ENCODE measurements at places on chromosomes 2 and 18.

GRCh38 chr2:18299423-18300212, 260.8 kb downstream of the RDH14 start:
- no peak for DNase-seq

DNA sequence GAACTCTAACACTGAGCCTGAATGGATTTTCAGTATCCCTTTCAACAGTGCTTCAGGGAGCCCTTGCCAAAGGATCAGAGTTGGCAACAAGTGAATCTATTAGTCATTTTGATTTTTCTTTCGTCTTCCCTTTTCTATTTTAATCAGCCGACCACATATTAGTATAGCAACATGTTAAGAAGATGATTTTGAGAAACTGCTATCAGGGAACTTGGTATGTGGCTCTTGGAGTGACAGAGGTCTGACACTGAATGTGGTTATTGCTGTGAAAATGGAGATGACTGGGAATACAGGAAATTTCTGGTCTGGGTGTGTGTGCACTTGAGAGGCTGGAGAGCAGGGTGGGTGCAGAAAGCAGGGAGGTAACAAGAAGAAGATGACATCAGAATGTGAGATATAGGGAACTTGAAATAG, 28.7 kb upstream of the IL1RL1 start:
- no peak for DNase-seq

- DNase-seq, result no peak
Measured at GRCh38 chr18:79453816-79454735, 58.3 kb downstream of the NFATC1 start.

DNA sequence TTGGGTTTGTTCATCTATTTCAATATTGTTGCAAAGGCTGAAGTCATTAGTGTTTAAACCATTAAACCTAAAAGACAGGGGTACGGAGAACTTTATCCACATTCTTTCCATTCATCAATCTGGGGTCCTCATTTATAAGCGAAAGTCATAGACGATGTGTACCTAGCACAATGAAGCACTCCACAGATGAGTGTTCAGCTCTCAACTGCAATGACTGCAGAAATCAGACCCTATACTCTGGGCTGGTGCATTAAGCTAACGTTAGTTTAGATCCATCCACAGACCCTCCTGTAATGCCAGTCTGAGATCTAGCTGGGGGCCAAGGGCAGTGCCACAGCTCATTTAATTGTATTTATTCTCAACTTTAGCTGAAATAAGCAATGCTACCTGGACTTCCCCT, 155.2 kb downstream of the AFF3 start:
- no peak for DNase-seq

DNA sequence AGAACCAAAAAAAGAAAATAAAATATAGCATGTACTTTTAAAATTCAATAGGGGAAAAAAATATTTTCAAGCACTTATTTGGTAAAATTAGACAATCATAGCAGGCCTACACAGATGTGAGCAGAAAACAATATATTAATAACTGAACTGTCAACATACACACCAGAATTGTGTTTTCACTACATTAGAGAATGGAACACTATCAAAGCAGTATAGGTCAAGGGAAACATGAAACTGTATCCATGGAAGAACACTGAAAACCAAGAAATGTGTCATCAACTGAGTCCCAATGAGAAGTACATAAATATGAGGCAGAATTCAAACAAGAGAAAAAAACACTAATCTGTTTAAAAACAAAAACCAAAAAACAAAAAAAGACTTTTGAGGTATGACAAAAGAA, 132.4 kb downstream of the USP34 start:
- DNase-seq, result no peak

DNA sequence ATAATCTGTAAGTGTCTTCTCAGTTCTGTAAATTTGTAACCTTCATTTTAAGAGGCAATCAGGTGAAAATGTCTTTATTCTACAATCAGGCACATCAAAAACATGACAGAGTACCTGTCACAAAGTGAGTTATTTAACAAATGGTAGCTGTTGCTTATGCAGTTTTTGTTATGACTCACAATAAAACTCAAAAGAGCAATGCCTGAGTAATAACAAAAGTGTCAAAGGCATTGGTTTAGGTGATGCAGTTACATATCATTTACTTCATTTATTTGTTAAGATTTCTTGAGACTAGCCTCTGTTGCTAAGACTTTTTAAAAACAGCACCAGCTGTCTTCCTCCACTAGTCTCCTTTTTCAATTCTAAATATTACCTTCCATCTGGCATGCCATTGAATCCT, 177.8 kb downstream of the KIAA1328 start:
- DNase-seq, result no peak

GRCh38 chr2:133123904-133124303, 444.4 kb downstream of the NCKAP5 start:
- DNase-seq, result no peak

- DNase-seq, result no peak
Measured at GRCh38 chr18:45274026-45274425, 341.2 kb upstream of the SLC14A2 start.

DNA sequence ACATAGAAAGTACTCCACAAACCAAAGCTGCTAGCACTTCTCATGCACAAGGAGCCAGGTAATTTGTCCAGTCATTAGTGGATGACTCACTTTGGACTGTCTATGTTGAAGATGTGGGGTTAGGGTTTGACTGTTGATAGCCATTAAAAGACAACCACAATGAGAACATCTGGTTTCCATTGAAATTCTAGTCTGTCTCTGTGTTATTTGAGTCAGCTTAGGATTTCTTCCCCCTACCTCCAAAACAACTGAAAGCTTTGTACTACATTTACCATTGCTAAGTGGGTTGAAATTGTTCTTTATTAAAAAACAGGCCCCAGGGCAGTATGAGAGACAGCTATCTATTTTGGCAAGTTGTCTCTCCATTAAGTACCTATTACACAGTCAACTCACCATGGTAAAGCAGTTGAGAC, 50.2 kb upstream of the ANKRD44 start:
- DNase-seq, result no peak

DNA sequence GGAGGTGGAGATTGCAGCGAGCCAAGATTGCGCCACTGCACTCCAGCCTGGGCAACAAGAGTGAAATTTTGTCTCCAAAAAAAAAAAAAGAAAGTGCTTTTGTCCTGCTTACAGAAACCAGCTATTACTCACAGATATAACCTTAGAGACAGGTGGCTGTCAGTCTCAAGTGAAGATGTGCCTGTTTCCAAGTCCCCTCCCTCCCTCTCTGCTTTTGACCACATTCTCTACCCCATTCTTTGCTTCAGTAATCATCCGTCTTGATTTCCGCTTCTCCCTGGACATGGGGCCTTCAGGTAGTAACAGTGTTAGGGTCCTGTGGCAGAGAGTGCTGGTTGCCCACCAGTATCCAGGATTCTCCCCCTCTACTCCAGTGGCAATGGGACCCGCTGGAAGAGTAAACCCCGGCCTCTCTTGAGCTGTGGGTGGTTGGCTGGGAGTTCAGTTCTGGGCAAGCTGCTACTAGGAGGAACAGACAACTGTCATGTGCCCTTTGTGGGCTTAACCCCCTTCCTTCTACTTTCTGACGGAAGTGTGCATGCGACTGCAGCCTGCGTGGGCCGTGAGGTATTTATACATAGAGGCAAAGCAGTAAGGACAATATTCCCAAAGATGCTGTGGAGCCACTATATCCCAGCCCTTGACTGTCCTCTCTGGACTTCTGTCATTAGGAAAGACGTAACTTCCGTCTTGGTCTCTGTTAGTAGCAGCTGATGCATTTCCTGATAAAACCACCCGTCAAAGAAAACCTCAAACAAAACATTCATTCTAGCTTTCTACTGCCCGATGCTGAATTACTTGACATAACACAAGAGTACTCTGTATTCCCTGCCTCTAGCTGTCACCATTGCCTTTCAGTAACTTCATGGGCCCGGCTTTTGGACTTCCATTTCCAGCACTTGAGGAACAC, 17.8 kb downstream of the PDCL3 start:
- no peak for DNase-seq

- DNase-seq, result no peak
Measured at GRCh38 chr2:162490052-162490717, 146.3 kb downstream of the GCA start.

GRCh38 chr18:27609221-27609620, 424.1 kb upstream of the CHST9 start:
- DNase-seq, result no peak

DNA sequence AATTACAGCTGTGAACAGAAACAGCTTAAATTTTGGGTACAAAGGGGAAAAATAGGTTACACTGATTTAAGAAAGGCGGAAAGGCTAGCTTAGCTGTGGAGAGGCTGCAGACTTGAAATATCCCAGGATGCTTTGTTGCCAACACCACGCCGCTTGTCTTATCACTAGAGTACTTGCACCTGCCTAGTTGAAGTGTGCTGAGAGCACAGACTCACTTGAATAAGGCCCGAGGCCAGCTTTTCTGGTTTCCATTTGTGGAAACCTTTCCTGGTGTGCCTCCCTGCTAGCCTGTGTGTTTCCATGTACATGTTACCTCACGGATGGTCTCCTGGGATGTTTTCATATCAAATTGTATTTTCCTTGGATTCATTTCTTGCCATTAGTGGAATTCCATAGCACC, 3.2 kb downstream of the CABLES1 start:
- no peak for DNase-seq

GRCh38 chr18:286515-287310, 18.9 kb upstream of the THOC1 start:
- DNase-seq, result no peak

GRCh38 chr18:51712821-51713220, 515.3 kb upstream of the MEX3C start:
- no peak for DNase-seq

GRCh38 chr18:46736135-46736534, 20.7 kb downstream of the ST8SIA5 start:
- no peak for DNase-seq

GRCh38 chr2:133674066-133674432, 105.8 kb upstream of the NCKAP5 start:
- no peak for DNase-seq

DNA sequence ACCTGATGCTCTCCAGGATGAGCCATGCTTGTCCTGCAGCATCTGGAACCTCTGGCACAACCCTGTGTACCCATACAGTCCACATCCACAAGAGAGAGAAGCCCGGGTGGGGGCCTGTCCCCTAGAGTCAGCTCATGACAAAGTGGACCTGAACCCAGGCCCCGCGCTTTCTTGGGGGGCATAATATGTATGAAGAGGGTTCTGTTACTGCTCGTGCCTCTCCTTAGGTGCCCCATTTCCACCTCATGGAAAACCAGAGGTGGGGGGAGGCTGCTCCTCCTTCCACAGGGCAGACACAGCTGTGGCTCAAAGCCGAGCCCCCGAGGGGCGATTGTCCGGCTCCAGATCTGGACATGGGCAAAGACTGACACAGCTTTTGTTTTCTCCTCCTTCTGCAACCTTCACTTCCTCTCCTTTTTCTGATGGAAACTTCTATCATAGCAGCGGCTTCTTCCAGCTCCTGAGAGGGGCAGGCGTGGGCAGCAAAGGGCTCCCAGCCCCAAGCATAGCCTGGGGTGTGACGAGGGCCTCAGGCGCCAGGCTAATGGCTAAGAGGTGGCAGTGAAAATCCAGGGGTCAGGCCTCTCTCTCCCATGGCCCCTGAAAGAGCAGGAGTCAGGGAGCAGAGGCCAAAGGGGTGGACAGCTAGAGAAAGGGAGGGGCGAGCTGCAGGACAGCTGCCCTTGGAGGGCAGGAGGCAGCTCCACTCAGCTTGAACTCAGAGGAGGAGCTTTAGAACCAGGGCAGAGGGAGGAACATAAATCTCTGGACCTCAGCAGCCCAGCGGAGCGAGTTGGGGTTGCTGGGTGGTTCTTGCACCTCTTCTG, 155.5 kb downstream of the ZFP36L2 start:
- DNase-seq, result no peak

DNA sequence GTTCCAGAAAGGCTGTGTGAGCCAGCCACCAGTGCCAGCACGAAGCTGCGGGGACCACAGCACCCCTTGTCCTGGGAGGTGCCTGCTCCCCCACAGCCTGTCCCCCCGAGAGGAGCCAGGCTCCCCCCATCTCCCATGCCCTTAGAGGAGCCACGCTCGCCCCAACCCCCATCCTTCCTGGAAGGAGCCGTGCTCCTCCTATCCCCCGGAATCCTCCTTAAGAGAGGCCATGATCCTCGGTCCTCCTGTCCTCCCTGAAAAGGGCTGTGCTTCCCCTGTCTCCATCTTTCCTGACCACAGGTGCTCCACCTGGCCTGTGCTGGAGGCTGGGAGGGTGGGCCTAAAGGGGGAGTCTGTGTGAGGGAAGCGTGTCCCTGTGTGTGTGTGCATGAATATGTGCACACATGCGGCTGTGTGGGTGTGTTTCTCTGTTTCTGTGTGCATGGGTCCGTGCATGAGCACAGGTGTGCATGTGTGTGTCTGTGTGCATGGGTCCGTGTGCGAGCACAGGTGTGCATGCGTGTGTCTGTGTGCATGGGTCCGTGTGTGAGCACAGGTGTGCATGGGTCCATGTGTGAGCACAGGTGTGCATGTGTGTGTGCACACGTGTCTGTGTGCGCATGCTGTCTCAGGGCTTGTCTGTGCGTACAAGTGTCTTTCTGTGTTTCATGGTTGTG, 80.3 kb downstream of the RTP5 start:
- DNase-seq, result no peak

GRCh38 chr18:57859314-57859713, 56.2 kb upstream of the ATP8B1 start:
- DNase-seq, result no peak

GRCh38 chr2:29520001-29520400, 401.4 kb downstream of the ALK start:
- DNase-seq, result no peak

GRCh38 chr2:113077921-113078320, 10.2 kb downstream of the IL1F10 start:
- no peak for DNase-seq

DNA sequence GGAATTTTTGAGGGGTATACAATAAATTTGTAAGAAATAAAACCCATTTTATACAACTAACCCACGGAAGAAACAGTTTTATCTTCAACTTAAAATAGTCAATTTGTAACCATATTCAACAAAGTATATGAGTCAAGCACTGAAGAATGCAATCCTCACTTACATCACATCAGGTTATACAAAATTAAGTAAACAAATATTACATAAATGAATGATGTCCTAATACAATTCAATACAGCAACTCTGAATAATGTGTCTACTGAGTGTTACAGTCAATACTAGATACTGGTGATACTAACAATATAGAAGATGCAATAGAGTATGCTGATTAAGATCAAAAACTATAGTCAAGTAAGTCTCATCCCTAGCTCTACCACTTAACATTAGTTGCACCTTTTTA, 58.6 kb downstream of the FANCL start:
- DNase-seq, result no peak

DNA sequence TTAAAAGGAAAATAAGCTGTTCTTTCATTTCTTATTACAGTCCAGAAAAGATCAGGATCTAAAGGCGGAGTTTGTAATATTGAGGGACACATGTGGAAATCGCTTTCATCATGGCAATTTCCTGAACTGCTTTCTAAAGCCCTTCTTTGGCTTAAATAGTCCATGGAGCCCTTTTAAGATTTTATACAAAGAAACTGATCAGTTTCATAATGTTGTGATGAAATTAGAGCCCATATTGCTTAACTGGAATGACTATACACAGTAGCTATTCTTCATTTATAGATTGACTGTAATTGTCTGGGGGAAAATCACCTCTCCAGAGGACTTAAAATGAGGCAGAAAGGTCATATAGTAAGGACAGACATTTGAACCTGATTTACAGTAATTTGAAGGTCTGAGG, 322.2 kb downstream of the ETAA1 start:
- DNase-seq, result no peak

GRCh38 chr18:45663403-45664045, 48.2 kb downstream of the SLC14A2 start:
- no peak for DNase-seq
